ENCODE measurements at places on chromosomes 11 and 22. TPM values are rescaled to one million over a fixed set of nuclear protein-coding genes. Genes with fewer than 3 reads are reported as not detected.
A peak's percentile ranks its signal among the peaks of the same experiment; 100 is the strongest.

DNA sequence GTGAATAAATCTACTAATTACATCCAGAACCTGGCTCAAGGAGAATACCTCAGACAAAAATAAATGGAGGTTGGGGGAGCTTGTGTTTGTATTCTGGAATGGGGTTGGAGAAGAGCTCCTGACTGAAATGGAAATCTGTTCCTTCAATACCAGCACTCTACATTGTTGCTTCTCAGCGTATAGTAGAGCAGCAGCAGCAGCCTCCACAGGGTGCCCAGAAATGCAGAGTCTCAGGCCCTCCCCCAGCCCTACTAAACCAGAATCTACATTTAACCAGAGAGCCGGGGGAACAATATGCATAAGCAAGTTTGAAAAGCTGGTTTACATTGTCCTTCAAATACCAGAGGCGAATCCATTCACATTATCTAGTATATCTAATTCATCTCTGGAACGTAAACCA is 474.8 kb downstream of the NTM start:
- DNase-seq: no peak

DNA sequence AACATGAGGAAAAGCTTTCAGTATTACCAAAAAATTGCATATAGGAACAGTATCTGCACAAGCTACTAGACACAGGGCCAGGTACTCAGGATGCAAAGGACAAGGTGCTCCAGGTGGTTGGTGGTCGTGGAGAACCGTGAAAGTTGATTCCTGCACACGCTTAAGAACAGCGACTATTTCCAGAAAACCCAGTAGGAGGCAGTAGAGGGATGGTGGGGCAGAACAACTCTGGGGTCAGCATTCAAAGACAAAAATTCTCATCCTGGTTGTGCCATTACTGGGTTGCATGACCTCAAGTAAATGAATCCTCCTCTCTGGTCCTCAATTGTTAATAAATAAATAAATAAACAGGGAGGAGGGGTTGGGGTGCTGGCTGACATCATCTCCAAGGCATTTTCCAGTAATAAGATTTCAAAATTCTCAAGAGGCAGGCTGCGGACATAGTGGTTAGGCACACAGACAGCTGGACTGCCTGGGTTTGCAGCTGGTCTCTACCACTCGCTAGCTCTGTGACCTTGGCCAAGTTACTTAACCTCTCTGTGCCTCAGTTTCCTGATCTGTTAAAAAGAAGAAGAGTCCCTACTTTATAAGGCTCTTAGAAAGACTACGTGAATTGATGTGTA is 89.6 kb downstream of the ISX start:
- DNase-seq: no peak

- no peak for DNase-seq
Measured at GRCh38 chr11:104075706-104076105, 39.3 kb downstream of the DDI1 start.

- no peak for DNase-seq
Measured at GRCh38 chr11:12618743-12619540, 55.3 kb upstream of the TEAD1 start.

DNA sequence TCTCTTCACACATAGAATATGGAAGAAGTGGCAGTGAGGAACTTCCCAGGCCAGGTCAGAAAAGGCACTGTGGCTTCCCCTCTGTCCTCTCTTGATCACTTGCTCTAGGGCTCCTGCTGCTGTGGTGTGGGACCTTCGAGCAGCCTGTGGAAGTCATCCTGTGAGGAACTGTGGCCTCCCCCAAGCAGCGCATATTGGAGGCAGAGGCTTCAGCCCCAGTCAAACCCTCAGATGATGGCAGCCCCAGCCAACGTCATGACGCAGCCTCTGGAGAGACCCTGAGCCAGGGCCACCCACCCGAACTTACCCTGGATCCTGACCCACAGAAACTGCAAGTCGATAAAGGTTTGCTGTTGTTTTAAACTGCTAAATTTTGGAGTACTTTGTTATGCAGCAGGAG is 444.9 kb downstream of the TBC1D22A start:
- DNase-seq: no peak

The LINC01488 gene
- polyA plus RNA-seq: not detected

GRCh38 chr11:58392746-58393145 is 13.9 kb downstream of the OR5B3 start:
- DNase-seq: peak; percentile 45

DNA sequence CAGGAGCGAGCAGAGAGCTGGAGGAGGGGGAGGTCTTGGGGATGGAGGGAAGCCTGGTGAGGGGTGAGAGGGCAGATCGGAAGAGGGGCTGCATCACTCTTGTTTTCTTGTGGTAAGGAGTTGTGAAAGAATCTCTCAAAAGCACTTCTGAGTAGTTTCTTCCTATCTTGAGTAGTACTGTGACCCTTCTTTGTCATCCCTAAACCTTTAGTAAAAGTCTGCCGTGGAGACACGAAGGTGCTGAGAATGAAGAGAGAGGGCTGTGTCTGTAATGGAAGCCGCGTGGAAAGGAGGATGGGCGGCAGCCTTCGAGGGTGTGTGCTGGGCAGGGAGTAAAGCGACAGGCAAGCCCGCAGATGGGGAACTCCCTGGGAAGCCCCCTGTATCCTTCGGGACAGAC is 237.8 kb downstream of the TBC1D22A start:
- DNase-seq: no peak

Data from mammary epithelial cell (primary cell).